ENCODE measurements at places on chromosomes 2 and 18. TPM values are rescaled to one million over a fixed set of nuclear protein-coding genes. Genes with fewer than 3 reads are reported as not detected.

- H3K27ac ChIP-seq: no peak overlapping the region
- H3K36me3 ChIP-seq: no peaks in the 10 kb centered on the region
- no peaks in the 10 kb centered on the region for H3K4me1 ChIP-seq
- H3K27me3 ChIP-seq: no peaks in the 10 kb centered on the region
- DNase-seq: no peak
These were observed 326.7 kb downstream of the METTL4 start for GRCh38 chr18:2244641-2245040.

GRCh38 chr2:136215908-136216472 lies 98.0 kb upstream of the CXCR4 start:
- no peaks in the 10 kb centered on the region for H3K36me3 ChIP-seq
- H3K27me3 ChIP-seq: no peaks in the 10 kb centered on the region

DNA sequence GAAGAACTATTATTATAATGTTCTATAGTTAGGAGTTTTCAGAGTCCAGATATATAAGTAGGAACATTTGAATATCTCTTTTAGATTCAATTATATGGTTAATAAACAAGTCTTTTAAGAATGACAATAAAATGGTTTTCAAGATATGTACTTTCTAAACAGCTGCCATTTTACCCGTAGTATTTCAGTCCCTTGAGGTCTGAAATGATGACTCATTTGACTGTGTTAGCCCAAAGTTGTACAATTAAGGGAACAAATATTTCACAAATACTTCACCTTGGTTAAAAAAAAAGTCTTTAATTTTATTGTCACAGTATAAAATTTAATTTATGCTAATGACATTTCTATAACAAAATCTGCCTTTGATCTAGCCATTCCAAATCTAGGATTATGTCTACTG lies 91.6 kb upstream of the TANK start:
- no peaks in the 10 kb centered on the region for H3K36me3 ChIP-seq
- H3K4me3 ChIP-seq: no peak overlapping the region
- DNase-seq: no peak
- H3K27ac ChIP-seq: no peak overlapping the region

The VAMP8 gene
- total RNA-seq: 10.8 TPM

The LHCGR gene
- total RNA-seq: 7.5 TPM
